ENCODE measurements at places on chromosomes 3 and 15.

DNA sequence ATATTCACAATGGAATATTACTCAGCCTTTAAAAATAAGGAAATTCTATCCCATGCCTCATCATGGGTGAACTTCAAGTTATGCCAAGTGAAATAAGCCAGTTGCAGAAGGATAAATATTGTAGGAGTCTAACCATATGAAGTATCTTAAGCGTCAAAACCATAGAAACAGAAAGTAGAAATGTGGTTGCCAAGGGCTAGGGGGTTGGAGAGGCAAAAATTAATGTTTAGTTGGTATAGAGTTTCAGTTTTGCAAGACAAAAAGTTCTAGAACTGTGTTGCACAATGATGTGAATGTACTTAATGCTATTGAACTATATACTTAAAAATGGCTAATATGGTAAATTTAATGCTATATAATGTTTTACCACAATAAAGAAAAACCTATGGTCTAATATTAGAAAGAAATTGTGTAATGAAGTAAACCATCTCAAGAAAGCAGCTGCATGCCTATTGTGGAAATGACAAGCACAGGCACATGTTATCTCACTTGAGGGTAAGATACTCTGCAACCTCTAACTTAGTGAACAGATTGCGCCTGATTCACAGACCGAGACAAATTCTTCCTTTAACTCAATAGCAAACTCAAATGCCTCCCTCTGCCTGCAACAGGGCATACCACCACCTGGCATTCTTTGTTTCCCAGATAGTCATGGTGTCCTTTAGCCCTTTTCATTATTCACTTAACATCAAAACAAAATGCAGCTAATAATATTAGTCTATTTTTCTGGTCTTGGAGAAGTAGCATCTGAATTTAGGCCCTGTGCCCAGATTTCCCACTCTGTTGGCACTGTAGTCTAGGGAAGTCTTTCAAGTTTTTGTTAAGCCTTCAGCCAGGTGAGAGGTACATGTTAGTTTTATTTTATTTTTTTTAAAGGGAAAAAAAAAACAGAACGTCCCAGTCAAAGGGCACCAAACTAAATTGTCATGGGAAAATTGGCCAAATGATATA lies 80.2 kb upstream of the ACP3 start:
- no peak for DNase-seq

- no peak for DNase-seq
These were observed 732 bp downstream of the FAM43A start for GRCh38 chr3:194686414-194686815.

DNA sequence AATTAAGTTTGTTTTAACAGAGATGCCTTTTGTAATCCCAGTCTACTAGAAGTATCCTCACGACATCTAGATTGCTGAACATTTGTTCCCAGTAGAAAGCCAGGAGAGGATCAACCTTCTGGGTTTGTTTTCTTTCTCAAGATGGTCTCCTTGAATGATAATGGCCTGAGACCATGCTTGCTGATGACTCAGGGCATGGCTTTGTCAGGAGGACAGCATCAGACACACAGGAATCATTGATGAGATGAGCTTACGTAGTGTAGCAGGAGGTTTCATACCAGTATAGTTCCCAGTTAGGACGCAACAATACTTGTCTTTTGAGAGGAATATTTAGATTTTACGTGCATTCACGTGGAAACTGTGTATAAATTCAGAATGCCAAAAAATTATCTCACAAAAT lies 38.6 kb downstream of the ATP1B3 start:
- DNase-seq: no peak

- no peak for DNase-seq
These were observed 28.2 kb downstream of the POC1A start for GRCh38 chr3:52126036-52126435.

GRCh38 chr15:43150191-43150929 lies 17.0 kb downstream of the TMEM62 start:
- peak; percentile 55 for DNase-seq

DNA sequence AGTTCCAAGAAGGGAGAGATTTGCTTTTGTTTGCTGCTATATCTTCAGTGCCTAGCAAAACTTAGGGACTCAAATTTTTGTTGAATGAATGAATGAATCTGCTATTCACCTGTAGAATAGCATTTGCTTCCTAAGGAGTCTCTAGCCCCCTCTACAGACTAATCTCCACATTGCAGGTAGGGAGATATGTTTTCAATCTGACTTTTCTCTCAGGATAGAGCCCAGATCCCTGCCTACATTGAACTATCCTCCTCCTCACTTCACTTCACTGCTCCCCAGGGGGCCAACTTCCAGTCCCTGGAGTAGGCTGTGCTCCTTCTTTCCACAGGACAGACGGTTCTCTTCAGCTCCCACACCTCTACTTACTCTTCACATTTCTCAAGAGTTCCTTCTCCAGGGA lies 81.9 kb upstream of the PTX3 start:
- no peak for DNase-seq

DNA sequence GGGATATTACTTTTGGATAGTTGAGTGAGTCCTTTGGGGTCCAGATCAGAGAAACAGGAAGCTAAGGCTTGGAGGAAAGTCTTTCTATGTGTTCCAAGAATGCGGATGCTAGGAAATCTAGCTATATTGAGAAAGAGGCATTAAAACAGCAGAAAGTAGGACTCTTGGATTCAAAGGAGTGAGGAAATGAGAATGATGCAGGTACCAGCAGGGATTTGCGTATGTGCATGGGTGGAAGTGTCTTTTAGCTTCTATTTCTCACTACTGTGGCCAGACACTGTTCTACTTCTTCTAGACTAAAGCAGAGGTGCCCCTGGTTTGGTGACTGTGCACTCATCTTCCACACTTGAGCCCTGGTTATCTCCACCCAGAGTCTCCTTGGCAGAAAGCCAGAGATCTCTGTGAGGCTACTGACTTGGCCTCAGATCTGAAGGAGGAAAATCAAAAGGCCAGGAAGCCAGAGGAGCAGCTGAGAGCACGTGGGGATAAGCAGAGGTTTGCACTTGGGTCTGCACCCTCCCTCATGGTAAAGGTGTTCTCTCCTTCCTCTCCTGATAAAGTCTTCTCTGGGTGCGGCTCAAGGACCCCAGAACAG lies 44.3 kb downstream of the ATP2B2 start:
- DNase-seq: no peak

GRCh38 chr3:107985496-107985895 lies 105.3 kb downstream of the CD47 start:
- DNase-seq: no peak

- no peak for DNase-seq
These were observed 4.0 kb upstream of the DENND6A start for GRCh38 chr3:57696801-57697321.

DNA sequence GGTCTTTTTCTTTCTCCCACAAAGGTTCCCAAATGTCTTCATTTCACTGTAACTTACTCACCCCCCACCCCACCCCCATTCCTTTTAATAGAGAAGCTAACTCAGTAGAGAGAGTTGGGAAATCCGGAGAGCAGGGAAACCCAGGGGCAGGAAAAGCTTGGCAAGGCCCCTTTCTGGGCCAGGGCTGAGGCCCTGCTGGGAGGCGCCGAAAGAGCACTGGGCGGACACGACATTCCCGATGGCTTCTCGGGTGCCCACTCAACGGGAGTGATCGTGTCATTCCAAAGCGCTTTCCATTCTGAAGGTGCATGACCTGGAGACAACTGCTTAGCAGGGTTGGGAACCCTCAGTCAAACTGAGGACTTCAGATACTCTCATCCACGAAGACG lies 1.6 kb upstream of the DALRD3 start:
- no peak for DNase-seq

GRCh38 chr3:157101486-157101885 lies 58.5 kb downstream of the CCNL1 start:
- DNase-seq: no peak

GRCh38 chr15:63815796-63816533 lies 17.8 kb downstream of the HERC1 start:
- no peak for DNase-seq

GRCh38 chr15:26641144-26641543 lies 131.7 kb downstream of the GABRB3 start:
- no peak for DNase-seq

DNA sequence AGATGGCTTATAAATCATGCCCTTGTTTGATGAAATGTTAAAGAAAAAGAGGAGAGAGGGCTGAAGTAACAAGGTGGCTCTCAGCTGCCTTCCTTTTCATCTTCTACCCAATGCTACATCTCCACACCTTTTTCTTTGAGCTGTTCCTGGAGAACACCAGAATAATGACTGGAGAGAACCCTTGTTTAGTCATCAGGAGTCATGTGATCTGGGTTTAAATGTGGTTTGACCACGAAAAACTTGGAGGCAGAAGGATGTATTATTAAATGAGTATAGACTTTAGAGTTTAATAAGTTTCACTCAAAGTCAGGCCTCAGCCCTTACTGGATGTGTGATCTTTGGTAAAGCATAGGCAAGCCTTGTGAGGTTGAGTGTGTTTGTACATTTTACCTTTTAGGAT lies 230.3 kb upstream of the TBL1XR1 start:
- DNase-seq: no peak

DNA sequence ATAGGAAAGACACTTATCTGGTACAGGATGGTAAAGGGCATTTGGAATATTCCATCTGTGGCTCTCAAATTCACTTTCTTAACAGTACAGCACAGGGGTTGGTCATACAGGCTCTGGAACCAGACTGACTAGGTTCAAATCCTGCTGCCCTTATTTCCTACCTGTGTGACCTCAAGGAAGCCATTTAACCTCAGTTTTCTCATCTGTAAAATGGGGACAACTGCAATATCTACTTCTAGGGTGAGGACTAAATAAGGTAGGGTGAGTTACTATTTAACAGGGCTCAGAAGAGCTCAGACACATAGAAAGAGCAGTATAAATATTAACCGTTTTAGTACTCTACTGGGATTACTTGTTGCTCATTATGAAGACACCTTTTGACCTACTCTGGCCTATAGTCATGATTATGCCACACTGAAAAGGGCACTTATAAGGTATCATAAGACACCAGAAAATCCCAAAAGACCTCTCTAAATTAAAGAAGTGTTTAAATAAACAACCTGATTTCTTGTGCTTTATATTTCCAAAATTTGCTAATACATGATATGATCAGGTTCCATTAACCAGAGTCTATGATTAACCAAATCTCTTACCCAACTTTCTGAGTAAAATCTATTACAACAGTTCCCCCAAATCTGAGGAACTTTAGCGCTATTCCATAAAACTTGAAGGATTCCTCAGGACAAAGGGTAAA lies 6.5 kb downstream of the RFTN1 start:
- DNase-seq: no peak

DNA sequence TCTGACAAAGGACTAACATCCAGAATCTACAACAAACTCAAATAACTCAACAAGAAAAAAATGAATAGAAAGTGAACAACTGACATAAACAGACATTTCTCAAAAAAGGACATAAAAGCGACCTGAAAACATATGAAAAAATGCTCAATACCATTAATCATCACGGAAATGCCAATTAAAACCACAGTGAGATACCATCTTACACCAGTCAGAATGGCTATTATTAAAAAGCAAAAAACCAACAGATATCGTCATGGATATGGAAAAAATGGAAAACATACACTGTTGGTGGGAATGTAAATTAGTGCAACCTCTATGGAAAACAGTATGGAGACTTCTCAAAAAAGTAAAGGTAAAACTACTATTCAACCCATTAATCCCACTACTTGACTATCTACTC lies 53.3 kb downstream of the ZNF385D start:
- no peak for DNase-seq

DNA sequence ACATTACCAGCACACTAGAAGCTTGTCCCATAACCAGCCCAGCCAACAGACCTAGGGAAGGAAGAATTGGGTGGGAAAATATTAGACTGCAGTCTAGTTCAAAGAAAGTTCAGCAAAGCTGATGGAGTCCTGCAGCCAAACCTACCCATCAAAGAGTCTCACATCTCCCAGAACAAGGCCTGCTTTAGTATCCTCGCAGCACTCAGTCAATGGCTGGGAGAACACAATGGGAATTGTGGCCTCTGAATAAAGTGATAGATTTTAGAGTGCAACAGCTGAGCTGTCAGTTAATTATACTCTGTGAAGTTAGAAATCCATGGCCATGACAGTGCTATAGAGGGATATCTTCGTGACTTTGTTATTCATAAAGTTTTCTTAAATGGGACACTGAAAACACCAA lies 207.2 kb upstream of the NAALADL2 start:
- no peak for DNase-seq

DNA sequence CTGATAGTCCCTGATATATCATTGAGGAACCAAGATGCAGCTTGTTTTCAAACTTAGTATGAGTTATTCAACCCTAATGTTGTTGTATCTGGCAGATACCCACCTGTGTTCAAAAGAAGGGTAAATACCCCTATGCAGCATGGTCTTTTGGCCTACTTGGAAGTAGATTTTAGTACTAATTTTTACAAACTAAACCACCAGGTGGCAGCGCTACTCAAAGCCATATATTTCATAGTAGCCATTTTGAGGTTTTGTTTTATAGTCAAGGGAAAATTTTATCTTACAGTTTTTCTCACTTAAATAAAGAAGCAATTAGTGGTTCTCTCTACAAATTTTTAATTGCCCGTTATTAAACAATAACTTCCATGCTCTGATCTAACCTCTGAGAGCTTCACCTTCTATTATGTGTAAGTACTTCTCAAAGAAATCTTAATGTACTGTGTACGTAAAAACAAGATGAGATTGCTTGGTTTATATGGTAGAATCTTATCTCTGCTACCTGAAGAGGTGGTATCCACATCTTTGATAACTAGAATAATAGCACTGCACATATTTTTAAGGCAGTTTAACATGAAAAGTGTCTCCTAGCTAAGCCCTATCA lies 31.5 kb upstream of the MLF1 start:
- DNase-seq: peak; percentile 6
